ENCODE measurements at places on chromosomes 1 and 21.

- DNase-seq: no peak
Measured at GRCh38 chr1:177185209-177185608, 14.5 kb downstream of the BRINP2 start.

DNA sequence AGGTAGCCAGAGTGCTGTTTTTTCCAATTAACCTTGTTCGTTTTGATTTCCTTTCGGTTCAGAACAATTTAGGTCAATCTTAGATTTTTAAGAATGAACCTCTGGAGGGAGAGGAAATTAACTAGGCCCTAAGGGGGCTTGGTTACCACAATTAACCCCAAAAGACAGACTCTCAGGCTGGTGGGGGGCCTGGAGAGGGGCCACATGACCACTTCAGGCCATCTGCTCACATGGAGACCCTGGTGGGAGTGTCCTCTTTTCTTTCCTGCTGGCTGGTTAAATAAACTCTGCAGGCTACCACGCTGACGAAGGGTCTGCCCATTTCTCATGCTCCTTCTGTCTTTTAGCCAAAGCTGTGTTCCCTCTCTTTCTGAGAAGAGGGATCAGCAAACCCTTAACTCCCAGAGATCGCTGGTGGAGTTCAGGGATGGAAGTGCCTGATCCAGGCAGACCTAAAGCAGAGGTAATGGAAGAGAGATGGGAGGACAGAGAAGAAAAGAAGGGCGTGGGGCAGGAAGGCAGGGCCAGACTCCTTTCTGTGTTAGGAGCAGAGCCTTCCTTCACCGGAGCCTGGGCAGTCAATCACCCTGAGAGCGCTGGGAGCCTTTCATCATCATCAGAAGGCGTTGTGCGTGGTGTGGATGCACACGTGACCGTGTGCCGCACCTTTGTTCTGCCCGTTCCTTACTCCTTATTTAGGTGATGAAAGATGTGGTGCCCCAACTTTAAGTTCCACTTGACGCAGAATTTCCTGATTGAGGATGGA, 58.5 kb downstream of the KIF26B start:
- no peak for DNase-seq

DNA sequence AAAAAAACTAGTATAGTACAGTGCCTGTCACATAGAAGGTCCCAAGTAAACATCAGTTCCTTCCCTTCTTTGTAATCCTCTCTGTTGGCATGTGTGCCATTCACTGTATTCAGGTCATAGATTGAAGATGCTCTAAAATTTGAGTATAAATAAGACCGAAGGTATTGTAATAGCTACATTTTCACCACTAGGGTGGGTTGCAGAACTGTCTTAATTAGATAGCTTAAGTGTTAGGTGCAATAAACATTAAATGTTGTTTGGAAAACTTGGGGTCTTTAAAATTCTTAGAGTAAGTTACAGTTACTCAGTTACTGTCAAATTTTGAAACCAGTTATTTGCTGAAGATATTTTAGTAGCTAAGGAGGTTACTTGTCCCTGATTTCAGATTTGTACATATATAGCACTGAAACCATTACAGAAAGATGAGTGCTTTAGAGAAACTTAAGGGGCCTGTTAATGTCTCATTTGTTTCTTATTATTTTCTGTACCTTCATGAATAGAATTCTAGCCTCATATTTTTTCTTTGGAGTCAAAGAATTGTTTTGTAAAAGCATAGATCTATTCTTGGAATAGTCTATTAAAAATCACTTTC, 24.3 kb downstream of the PER3 start:
- DNase-seq: no peak

DNA sequence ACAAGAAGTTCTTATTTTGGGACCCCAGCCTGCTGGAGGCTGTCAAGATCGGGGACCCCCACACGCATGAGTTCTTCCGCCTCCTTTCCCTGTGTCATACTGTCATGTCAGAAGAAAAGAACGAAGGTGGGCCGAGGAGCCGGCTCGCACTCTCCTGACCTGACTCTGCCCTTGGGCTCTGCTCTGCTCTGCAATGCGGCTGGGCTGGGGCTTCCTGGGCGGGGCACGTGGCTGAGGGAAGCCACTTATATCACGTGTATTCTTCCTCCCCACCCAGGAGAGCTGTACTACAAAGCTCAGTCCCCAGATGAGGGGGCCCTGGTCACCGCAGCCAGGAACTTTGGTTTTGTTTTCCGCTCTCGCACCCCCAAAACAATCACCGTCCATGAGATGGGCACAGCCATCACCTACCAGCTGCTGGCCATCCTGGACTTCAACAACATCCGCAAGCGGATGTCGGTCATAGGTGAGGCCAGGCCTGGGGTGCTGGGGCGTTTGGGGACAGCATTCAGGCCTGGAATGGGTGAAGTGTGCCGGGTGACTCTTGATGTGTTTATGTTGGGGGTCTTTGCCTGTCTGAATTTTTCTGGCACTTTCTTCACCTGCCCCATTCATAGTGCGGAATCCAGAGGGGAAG, 17.6 kb downstream of the ATP8B2 start:
- peak; percentile 71 for DNase-seq

- DNase-seq: no peak
Measured at GRCh38 chr1:77824079-77824478, 44.6 kb downstream of the MIGA1 start.

DNA sequence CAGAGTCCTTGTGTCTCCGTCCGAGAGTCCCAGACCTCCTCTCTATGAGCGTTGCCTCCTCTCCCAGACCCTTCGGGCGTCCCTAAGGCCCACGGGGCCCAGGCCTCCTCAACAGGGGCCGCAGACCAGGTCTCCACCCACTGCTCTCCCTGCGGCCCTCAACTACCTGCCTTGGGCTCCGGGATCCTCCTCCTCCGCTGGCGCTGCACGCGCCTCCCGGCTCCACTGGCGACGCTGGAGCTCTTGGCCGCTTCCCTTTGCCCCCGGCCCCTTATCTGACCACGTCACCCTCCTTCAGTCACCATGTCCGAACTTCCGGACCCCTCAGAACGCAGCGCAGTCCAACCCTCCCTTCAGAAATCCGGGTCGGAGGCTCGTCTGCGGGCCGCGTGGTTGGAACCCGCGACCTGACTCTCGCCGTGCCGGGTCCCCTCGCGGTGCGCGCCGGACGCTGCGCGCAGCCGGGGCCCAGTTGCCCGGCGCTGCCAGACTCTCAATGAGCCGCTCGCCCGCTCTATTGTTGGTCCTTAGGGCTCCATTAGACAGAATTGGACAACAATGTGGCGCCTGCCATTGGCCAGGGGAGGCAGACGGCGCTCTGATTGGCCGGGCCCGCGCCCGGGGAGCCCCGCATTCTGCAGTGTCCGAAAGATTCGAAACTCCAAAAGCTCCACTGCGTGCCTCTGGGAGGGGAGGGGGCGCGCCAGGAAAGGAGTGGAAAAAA, at the start of gene DMRTA2:
TSS of gene DMRTA2 (minus strand) at position 498 of the 724 bp plus-strand sequence. CDS start 1,907 bp downstream, outside the sequence.
- no peak for DNase-seq

DNA sequence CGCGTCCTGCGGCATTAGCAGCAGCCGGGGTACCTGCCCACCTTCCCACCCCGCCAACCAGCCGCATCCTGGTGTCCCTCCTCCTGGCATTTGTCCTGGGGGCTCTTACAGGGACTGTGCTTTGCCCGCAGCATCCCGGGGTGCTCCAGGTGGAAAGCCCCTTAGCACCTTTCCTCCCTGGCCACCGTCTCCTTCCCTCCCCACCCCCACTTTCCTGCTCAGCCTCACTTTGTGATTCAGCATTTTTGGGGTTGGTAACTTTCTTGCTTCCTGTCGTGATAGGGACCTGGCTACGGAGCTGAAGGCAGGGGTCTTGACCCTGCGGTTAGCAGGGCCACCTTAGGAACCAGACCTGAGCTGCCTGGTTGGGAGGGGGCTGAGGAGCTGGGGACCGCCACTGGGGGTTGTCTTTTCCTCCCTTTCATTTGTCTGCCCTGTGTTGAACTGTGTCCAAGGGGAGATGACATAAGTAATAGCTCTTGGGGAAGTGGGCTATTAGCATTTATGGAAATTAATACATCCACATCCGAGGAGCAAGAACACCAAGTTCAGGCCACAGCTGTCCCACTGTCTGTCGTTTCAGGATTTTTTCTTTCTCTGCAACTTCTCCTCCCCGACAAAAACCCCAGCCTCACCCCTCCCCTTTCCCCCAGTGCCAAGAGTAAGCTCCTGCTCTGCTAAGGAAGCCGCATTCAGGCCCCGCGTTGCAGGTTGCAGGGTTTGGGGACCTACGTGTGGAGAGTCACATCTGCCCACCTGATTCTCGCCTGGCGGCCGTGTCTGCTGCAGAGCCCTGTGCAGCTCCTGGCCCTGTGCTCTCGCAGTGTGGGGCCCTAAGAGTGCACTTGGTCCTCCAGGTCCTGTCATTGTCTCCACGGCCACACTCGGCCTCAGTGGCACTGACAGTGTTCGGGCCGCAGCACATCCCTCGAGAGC, 1.6 kb upstream of the NPHP4 start:
- no peak for DNase-seq

DNA sequence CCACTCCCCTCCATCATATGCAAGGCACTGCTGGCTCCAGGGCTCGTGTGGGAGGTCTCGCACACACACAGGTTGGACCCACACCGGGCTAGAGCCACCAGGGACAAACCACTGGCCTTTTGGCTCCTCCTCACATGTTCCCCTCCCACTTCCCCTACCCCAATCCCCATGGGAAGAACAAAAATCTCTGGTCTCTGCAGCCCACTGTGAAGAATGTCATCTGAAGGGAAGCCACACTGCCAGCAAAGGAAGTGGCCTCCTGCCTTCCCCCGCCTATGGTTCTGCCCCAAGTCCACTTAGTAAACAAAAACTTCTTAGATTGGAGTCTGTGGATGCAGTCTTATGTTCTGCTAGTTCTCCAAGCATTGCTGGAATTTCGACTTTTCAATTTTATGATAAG, 24.2 kb downstream of the OLFML3 start:
- no peak for DNase-seq

DNA sequence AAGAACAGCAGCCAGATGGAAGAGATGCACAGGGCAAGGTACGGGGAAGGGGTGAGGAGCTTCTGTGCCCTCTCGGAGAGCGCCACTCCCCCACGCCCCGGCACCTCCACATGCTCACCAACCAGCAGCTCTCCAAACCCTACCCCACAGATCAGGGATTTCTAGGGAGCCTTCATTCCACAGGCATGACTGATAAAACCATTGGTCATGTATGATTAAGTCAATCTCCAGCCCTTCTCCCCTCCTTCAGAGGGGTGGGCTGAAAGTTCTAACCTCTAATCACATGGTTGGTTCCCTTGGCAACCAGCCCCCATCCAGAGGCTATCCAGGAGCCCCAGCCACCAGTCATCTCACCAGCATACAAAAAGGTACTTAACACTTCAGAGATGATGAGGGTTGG, 144.7 kb downstream of the TGFBR3 start:
- DNase-seq: no peak

- no peak for DNase-seq
Measured at GRCh38 chr1:74964508-74965102, 169.6 kb upstream of the LHX8 start.

DNA sequence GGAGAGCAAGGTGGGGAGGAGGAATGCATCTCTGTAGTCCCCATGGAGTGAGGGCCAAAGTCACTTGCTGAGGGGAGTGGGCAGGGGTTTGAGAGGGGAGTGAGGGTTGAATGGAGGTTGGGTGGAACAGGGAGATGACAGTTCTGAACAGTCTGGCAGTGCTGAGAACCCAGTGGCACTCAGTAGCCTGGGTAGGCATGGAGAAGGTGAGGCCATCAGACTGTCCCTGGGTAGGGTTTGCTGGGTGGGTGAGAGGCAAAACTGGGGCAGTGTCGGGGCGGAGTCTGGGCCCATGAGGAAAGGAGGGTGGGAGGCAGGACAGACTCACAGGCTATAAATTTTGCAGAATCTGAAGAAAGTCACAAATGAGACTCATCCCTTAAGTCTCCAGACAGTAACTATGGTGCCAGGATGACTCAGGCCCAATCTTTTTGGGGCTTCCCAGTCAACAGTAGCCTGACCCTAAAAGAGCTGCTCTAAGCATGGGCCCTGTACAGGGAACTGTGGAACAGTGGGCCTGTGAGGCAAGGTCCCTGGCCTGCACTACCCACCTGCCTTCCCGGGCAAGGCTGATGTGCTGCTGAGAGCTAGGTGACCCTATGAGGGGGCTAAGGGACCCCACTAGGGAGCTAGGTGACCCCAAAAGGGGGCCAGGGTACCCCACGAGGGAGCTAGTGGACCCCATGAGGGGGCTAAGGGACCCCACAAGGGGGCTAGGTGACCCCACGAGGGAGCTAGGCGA, 51.0 kb upstream of the DMRTB1 start:
- no peak for DNase-seq

DNA sequence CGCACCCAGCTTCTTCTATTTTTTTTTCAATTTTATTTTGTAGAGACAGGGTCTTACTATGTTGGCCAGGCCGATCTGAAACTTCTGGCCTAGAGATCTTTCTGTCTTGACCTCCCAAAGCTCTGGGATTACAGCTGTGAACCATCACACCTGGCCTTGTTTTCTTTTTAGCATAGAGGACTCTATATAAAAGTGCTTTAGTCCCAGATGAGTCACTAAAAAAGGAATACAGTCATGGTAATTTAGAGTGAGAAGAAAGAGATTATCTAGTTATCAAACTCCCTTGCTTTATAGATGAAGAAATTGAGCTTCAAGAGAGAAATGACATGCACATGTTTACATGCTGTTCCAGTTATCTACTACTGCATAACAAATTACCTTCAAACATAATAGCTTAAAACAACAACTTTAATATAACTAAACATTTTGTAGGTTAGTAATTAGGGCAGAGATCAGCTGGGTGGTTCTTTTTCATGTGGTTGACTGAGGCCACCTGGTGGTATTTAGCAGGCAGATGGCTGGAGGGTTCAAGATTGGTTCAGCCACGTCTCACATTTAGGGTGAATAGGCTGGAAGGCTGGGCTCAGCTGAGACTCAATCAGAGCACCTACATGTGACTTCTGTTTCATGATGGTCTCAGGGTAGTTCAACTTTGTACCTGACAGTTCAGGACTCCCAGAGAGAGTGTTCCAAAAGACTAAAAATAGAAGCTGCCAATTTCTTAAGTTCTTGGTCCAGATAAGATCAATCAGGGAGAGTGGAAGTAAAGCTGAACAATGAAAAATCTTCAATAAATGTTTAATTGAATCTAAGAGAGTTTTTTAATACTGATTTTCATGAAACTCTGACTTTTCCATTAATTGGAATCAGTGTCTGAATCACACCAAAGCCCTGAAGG, 16.9 kb upstream of the MTF2 start:
- peak; percentile 48 for DNase-seq

- no peak for DNase-seq
Measured at GRCh38 chr1:48462716-48463302, 9.2 kb downstream of the SPATA6 start.

- DNase-seq: no peak
Measured at GRCh38 chr1:59718989-59719360, 95.8 kb upstream of the HOOK1 start.

- peak; percentile 89 for DNase-seq
Measured at GRCh38 chr1:2525920-2526823, at the start of gene PANK4. PANK4 (minus strand) TSS chr1:2526596; CDS start chr1:2526587, 9 bp downstream.

DNA sequence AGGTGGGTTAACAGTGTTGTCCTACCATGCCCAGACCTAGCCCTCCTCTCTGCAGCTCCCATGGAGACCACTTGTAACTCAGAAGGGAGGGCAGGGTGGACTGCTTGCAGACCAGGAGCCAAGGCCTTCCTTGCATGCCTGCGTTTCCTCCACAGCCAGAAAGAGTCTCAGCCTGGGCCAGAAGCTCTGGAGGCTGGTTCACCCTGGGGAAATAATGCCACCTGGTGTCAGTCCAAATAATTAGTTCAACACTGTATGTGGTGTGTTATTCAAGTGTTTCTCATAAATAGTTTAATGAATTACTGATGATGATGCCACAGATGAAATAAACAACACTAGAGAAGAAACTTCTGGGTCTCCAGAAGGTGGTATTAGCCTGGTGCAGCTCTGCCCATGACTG, 16.9 kb upstream of the VANGL1 start:
- no peak for DNase-seq
